Activated T-helper 1 cell treated with anti-CD3 and anti-CD28 coated beads, Interleukin-12 subunit alpha, Interleukin-12 subunit beta, Interleukin-2, Interleukin-4 antibody, amounts not matched to agents 30 ng/mL and 10 ng/mL and 1 ng/mL, durations not matched to agents 14 hours and 24 hours and 36 hours (primary cell): ENCODE measurements at places on chromosomes 3 and 15.

GRCh38 chr3:112346491-112347122 is 13.7 kb downstream of the CD200 start:
- DNase-seq, result no peak
- H3K27me3 ChIP-seq, result no peaks in the 10 kb centered on the region
- peaks cover 86% of the 10 kb centered on the region for H3K36me3 ChIP-seq
- H3K27ac ChIP-seq, result peak overlapping the region; percentile 70
- H3K4me1 ChIP-seq, result peaks cover 65% of the 10 kb centered on the region
- H3K4me3 ChIP-seq, result no peak overlapping the region

DNA sequence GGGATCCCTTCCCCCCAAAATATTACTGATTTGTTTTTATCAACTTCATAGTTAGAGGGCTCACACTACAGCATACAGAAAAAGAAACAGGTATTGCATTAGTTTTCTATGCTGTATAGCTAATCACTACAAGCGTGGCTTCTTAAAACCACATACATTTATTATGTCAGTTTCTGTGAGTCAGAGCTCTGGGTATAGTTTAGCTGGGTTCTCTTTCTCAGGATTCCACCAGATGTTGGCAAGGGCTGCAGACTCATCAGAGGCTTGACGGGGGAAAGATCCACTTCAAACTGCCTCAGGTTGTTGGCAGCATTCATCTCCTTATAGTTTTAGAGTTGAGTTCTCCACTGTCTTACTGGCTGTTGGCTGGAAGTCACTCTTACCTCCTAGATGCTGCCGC is 328.0 kb downstream of the NLGN1 start:
- no peaks in the 10 kb centered on the region for H3K36me3 ChIP-seq
- H3K4me3 ChIP-seq, result no peak overlapping the region
- H3K27ac ChIP-seq, result no peak overlapping the region
- DNase-seq, result no peak

DNA sequence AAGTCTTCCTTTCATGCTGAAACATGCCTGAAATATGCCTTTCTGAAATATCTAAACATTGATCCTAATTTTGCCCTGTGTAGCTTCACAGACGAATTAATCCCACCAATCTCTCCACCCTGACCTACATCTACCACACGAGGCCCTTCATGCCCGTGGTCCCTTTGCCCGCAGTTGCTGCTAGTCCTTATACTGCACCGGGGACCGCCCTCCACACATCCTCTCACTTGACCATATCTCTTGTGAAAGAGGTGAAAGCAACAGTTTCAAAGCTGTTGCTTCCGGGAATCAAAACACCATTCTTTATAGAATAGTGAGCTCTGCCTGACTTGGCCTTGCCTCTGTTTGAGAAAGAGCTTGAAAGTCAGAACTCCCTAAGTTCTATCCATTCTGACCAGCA is 499.5 kb downstream of the NTRK3 start:
- no peak overlapping the region for H3K27ac ChIP-seq
- H3K27me3 ChIP-seq, result no peaks in the 10 kb centered on the region
- no peaks in the 10 kb centered on the region for H3K4me1 ChIP-seq
- DNase-seq, result no peak
- no peaks in the 10 kb centered on the region for H3K36me3 ChIP-seq

DNA sequence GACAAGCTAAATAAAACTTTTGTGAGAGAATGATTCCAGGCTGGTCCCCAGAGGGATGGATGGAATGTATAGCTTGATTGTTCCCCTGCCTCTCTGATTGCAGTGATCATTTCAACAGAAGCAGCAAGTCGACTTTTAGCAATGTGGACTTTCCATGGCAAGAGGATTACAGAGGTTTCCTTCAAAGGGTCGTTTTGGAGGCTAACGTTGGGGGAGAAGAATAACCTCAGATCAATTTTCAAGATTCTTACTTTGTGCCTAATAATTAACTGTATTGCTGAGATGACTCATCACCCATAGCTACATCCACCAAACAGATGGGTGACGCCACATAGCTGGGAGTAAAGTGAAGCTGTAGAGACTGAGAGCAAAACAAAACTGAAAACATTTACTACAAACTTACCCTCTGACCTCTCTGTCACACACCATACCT is 79.9 kb downstream of the GTPBP8 start:
- H3K27ac ChIP-seq, result no peak overlapping the region
- H3K4me3 ChIP-seq, result no peak overlapping the region
- DNase-seq, result no peak
- no peaks in the 10 kb centered on the region for H3K27me3 ChIP-seq

GRCh38 chr3:146080578-146080977 is 80.4 kb downstream of the PLOD2 start:
- no peak overlapping the region for H3K27ac ChIP-seq
- H3K36me3 ChIP-seq, result no peaks in the 10 kb centered on the region
- DNase-seq, result no peak
- no peaks in the 10 kb centered on the region for H3K4me1 ChIP-seq
- H3K4me3 ChIP-seq, result no peak overlapping the region
- no peaks in the 10 kb centered on the region for H3K27me3 ChIP-seq

DNA sequence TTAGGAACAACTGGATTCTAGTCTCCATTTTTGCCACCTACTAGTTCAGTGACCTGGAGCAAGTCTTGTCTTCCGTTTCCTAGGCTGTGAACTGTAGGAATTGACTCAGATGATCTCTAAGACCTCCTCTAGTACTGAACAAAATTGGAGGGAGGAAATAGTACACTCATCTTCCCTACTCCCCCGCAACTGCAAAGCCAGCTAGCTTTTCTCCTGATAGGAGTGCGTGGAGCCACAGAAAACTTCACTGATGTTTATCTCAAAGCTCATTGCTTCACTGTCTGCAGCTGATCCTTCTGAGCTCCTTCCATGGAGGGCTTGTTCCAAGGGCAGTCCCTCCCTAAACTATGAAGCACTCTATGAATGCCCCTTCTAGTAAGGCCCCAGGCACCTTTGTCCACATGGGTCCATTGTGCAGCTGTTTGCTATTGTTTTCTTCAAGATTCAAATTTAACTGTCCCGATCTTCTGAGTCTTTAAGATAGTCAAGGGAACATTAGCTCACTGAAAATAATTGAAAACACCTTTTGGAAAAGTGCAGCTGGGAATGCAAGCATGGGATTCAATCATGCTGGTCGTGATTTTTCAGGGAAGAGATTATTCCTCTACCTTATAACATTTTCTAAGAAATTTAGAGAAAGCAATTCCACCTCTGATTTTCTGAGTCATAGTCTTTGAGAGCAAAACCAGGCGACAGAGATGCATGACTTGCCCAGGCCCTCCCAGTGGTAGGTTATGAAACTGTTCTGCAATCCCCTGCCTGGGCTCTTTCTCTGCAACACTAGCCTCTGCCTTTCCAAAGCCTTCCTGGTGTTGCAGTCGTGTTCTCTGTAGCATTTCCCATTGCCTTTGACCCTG is 24.3 kb downstream of the FILIP1L start:
- peaks cover 12% of the 10 kb centered on the region for H3K36me3 ChIP-seq
- peaks cover 3% of the 10 kb centered on the region for H3K27me3 ChIP-seq
- DNase-seq, result no peak
- H3K27ac ChIP-seq, result peak overlapping the region; percentile 60

- peaks cover 4% of the 10 kb centered on the region for H3K27me3 ChIP-seq
- DNase-seq, result no peak
- H3K27ac ChIP-seq, result no peak overlapping the region
- no peaks in the 10 kb centered on the region for H3K36me3 ChIP-seq
- no peaks in the 10 kb centered on the region for H3K4me1 ChIP-seq
Measured at GRCh38 chr3:151604891-151605290, 128.8 kb upstream of the AADACL2 start.

GRCh38 chr3:161694682-161695564 is 198.3 kb downstream of the OTOL1 start:
- no peak overlapping the region for H3K27ac ChIP-seq
- H3K4me3 ChIP-seq, result no peak overlapping the region
- no peaks in the 10 kb centered on the region for H3K36me3 ChIP-seq
- DNase-seq, result no peak

- H3K4me3 ChIP-seq, result no peak overlapping the region
- no peaks in the 10 kb centered on the region for H3K4me1 ChIP-seq
- DNase-seq, result no peak
- H3K36me3 ChIP-seq, result no peaks in the 10 kb centered on the region
Measured at GRCh38 chr3:173733029-173733652, 335.6 kb downstream of the NLGN1 start.

DNA sequence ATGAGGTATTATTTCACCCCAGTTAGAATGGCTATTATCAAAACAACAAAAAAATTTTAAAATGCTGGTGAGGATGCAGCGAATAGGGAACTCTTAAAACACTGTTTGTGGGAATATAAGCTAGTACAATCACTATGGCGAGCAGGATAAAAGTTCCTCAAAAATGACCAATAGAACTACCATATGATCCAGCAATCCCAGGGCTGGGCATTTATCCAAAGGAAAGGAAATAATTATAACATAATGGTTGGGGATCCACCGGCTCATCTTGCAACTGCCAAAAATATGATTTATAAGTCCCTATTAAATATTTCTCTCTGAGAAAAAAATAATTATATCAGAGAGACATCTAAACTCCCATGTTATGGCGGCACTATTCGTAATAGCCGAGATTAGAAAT is 127.6 kb upstream of the MME start:
- no peak overlapping the region for H3K27ac ChIP-seq
- no peak for DNase-seq
- H3K27me3 ChIP-seq, result no peaks in the 10 kb centered on the region
- no peaks in the 10 kb centered on the region for H3K36me3 ChIP-seq
- no peak overlapping the region for H3K4me3 ChIP-seq
- no peaks in the 10 kb centered on the region for H3K4me1 ChIP-seq

- peaks cover 50% of the 10 kb centered on the region for H3K4me1 ChIP-seq
- no peak overlapping the region for H3K4me3 ChIP-seq
- no peak overlapping the region for H3K27ac ChIP-seq
- no peak for DNase-seq
- H3K36me3 ChIP-seq, result peaks cover 12% of the 10 kb centered on the region
Measured at GRCh38 chr3:177111541-177111949, 85.7 kb downstream of the TBL1XR1 start.

GRCh38 chr3:40108643-40109042 is 200.9 kb upstream of the EIF1B start:
- DNase-seq, result no peak
- no peaks in the 10 kb centered on the region for H3K4me1 ChIP-seq
- no peak overlapping the region for H3K4me3 ChIP-seq
- no peak overlapping the region for H3K27ac ChIP-seq
- H3K36me3 ChIP-seq, result no peaks in the 10 kb centered on the region

- peaks cover 1% of the 10 kb centered on the region for H3K36me3 ChIP-seq
- H3K27ac ChIP-seq, result no peak overlapping the region
- peaks cover 24% of the 10 kb centered on the region for H3K4me1 ChIP-seq
Measured at GRCh38 chr15:60773901-60774300, 295.0 kb upstream of the ICE2 start.

DNA sequence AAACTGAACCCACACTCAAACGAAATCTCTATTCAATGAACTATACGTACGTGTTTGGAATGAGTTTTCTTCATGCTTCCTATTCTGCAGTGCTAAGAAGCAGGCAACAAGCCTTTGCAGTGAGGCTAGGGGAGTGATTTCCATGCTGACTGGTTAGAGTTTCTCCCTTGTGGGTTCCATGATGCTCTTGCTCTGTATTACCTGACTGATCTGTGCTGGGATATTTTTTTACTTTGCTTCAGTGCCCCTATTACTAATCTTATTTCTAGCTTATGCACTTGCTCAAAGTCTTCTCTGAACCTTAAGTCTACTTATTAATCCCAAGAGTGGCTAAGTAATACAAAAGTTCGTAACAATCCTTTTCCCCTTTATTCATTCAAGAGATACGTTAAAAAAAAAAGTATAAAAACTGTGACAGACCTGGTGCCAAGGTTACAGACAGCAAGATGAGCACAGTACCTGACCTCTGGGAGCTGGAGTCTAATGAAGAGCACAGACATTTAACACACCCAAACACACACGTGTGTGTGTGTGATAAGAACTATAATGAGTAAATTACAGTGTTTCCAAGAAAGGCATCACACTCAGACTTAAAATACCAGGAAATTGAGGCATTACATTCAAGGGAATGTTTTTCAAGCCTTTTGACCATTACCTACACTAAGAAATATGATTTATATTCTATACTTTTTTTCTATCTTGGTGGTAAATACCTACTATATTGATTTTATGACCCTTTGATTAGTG is 50.5 kb upstream of the FBN1 start:
- H3K27ac ChIP-seq, result no peak overlapping the region
- no peak for DNase-seq
- no peaks in the 10 kb centered on the region for H3K27me3 ChIP-seq
- no peaks in the 10 kb centered on the region for H3K4me1 ChIP-seq

GRCh38 chr3:61938878-61939549 is 377.6 kb downstream of the PTPRG start:
- no peak for DNase-seq
- H3K27ac ChIP-seq, result no peak overlapping the region
- H3K4me1 ChIP-seq, result no peaks in the 10 kb centered on the region
- H3K4me3 ChIP-seq, result no peak overlapping the region
- no peaks in the 10 kb centered on the region for H3K36me3 ChIP-seq
